ENCODE measurements at places on chromosomes 4 and X.
A peak's percentile ranks its signal among the peaks of the same experiment; 100 is the strongest.

- ATAC-seq: no peak
Measured at GRCh38 chr4:76300012-76300411, 6.5 kb upstream of the STBD1 start.

- no peak for ATAC-seq
Measured at GRCh38 chrX:102978594-102978993, 41.5 kb downstream of the RAB40AL start.

DNA sequence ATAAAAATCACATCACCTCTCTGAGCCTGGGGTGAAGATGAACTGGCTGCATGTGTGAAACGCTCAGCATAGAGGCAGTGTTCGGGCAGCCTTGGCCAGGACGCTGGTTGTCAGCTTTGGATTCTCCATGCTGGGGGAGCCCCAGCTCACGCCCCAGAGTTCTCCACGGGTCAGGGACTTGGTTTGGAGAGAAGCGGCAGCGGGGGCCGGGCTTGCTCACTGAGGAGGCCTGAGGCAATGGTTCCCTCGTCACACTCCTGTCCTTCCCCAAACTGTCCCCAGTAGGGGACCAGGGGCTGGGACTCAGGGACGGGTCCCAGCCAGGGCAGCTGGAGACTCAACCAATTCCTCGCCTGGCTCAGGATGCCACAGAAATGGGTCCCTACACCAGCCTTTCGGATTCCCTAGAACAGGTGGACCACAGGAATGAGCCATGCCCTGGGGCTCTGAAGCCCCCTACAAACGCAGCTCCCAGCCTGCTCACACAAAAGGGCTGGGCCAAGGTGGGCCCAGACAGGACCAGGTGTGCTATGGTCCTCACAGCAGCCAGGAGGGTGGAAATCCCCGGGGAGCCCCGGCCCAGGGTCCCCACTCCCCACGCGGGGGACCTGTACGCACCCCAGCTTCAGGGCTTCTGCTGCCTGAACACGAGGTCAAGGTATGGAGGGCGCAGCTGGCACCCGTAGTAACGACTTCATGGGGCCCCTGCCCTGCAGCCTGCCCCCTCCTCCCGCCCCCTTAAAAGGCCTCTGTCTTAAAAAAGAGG lies 1.4 kb downstream of the MXD4 start:
- ATAC-seq: no peak

GRCh38 chrX:118807151-118808017 lies 16.2 kb upstream of the ZCCHC12 start:
- ATAC-seq: peak; percentile 87

- no peak for ATAC-seq
Measured at GRCh38 chrX:135505351-135505750, 15.1 kb upstream of the INTS6L start.

DNA sequence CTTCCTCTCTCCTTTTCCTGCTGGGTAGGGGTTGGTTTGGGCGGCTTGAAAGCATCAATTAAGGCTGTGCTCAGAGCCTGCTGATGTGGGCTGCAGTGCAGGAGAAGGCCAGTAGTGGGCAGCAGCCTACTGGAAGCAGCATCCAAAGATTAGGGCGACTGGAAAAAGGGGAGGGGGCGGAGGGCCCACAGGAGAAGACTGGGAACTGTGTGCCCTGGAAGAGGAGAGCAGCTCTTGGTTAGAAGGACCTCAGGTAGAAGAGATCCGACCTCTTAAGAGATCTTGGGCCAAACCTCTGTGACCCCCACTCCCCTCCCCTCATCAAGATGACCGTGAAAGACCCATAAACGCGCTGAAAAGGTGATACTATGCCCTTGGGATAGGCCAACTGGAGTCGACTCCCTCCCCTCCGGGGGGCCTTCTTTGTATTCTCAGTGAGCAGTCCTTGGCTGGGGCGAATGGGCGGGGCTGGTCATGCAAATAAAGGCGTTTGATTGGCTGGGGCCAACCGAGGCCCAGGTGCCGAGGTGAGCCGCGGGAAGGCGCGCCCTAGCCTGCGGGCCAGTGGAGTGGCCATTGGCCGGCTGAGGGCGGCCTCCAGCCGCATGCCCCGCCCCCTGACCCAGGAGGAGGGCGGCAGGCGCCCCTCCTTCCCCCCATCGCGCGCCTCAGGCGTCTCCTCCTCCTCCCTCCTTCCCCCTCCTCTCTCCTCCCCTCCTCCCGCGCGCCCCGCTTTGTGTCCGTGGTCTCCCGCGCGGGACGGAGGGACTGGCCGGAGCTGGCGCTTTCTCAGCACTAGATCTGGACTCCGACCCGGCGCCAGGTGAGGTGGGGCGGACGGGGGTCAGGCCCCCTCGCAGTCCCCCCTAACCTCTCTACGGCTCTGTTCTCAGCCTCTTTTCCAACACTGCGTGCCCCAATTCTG lies 10.1 kb downstream of the DLG3 start:
- peak; percentile 83 for ATAC-seq

DNA sequence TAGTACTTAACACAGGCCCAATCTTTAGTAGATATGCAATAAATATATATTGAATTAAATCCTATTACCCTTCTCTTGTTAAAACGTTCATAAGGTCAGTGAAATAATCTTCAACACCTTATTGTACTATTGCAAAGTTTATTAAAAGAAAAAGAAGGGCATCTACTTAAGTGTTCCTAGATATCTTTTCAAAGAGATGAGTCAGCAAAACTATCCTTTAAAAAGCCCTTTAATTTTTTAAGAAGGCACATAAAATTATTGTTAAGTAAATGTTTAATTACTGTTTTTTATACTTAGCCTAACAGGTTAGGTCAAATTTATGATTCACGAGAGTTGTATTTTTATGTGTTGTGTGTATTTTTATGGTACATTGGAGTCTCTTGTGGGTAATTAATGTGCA lies 77.3 kb upstream of the PPP1R2C start:
- no peak for ATAC-seq

DNA sequence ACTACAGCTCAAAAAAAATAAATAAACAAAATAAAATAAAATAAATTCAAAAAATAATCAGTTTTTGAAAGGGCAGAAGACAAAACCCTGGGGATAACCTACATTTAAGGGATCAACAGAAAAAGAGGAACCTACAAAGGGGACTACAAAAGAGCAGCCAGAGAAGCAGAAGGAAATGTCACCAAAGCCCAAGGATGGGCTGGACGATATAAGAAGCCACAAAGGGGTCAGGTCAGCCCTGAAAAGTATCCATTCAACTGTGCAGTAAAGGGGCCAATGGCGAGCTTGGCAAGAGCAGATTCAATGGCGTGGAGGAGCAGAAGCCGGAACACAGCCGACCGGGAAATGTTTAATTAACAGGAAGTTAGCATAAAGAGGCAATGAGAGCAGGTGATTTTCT lies 16.9 kb downstream of the ACOT9 start:
- ATAC-seq: no peak

- no peak for ATAC-seq
Measured at GRCh38 chr4:137039370-137039769, 492.9 kb downstream of the PCDH18 start.

DNA sequence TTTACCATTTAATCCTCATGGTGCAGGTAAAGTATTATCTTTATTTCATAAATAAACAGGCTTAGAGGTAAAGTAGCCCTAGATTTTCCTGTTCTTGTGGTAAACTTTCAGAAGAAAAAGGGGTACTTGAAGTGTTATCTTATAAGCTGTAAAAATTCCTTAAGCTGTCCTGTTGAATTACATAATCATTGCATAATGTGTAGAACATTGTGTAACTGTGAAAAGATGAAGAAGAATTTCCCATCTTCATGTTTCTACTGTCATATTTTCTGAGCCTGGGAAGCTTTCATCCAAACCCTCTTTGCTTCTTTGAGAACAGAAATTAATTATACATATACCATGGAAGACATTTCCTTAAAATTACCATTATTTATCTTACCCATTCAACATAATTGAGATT lies 90.5 kb downstream of the ELOVL6 start:
- no peak for ATAC-seq

- no peak for ATAC-seq
Measured at GRCh38 chrX:143304518-143304917, 212.8 kb downstream of the SPANXN3 start.

DNA sequence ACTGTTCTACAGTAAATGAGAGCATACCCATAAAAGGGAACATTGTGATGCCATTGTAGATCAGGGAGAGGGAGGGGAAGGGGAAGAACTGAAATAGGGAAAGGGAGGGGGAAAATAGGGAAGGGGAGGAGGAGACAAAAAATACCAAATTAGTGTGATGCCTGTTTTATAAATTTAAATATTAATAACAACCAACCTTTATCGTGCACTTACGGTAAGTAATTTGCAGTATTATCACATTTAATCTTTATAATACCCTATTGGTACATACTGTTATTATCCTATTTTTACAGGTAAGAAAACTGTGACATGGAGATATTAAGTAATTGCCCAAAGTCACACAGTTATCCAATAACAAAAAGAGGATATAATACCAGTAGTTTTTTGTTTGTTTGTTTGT lies 41.5 kb upstream of the DDX53 start:
- no peak for ATAC-seq

- ATAC-seq: no peak
Measured at GRCh38 chr4:4593596-4594284, 51.9 kb upstream of the STX18 start.

DNA sequence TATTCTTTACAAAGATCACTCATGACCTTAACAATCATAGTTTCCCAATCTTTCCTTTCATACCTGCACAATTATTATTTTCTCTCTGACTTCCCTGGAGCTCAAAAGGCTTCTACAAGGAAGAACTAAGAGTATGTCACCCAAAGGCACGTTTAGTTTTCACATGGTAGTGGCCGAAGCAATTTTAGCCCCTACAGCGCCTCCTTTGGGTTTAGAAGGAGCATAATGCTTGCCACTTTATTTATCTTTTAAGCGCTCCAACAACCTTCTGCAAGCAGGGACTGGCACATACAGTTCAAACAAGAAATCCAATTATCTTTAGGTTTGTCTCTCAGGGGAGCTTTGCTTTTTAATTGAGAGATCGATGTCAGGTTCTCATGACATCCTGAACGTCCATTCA lies 42.0 kb upstream of the IGSF1 start:
- ATAC-seq: no peak

- ATAC-seq: peak; percentile 87
Measured at GRCh38 chrX:110210417-110211139, 107.3 kb downstream of the AMMECR1 start.

GRCh38 chrX:71910643-71910985 lies at the start of gene NHSL2:
Gene NHSL2, plus strand, starts transcription at chrX:71910845.
- ATAC-seq: no peak

DNA sequence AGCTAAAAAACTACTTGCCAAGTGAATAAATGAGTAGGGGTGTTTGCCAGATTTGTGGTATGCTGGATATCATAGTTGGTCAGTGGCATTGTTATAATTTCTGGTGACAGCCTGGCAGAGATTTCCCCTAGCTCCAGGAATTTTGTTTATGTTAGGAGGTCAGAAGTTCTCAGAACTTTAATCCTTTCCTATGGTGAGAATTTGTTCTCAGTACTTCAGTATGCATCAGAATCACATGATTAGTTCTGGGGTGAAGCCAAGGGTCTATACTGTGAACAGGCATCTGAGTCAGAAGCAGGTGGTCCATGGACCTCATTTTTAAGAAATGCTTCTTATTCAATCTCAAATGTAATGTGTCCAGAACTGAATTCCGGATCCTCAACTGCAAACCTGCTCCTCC lies 10.5 kb downstream of the RASSF6 start:
- no peak for ATAC-seq

DNA sequence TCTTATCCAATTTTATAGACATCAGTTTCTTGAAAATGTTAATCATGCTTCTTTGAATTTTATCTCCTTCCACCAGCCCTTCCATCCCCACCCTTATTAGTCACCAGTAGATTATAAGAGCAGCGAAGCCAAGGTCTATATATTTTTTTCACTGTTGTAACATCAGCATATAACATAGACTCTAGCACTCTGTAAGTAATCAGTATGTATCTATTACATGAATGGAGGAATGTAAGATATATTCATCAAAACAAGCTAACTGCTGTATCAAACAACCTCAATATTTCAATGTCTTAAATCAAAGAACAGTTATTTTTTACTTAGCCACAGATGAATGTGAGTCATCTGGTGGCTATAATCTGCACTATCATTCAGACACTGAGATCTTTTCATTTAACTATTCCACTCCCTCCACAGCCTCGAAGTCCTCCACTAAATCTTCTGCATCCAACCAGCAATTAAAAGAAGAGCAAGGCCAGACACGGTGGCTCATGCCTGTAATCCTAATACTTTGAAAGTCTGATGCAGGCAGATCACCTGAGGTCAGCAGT lies 178.9 kb downstream of the CENPC start:
- no peak for ATAC-seq

- peak; percentile 74 for ATAC-seq
Measured at GRCh38 chr4:112509243-112510141, 6.5 kb downstream of the NEUROG2 start.

DNA sequence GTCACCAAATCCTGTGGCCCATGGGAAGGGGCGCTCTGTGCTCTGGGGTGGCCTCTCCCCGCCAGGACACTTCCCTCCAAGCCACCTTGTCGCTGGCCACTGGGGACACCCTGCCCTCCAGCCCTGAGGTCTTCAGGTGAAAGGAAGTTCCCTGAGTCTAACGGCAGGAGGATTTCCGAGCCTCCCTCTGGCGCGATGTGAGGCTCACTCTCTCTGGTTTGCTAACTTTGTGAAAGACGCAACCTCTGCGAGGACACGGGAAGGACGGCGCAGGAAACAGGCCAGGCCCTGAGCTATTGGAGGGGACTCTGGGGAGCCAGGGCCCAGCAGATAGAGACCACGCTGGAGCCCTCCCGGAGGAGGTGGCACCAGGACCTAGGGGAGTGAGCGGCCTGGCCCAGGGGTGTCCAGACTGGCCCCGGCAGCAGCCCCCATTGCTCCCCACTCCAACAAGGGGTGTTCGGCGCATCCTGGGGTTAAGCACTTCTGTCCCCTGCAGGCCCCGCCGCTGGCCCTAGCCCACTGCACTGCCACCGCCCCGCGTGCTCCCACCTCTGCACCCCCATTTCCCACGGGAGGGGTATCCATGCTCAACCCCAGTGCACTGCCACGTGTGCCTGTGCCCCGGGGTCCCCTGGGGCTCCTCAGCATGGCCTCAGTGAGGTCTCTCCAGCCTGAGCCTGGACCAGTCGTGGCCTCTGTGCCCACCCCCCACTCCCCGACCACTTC lies 72.2 kb upstream of the MXD4 start:
- ATAC-seq: no peak

DNA sequence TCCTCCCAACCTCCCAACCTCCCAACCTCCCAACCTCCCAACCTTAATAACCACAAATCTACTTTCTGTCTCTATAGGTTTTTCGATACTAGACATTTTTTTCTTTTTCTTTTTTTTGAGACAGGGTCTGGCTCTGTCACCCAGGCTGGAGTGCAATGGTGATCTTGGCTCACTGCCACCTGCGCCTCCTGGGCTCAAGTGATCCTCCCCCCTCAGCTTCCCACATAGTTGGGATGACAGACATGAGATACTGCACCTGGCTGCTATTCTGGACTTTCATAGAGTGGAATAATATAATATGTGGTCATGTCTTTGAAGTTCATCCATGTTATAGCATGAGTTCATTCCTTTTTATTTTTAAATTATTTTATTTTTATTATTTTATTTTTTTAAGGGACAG lies 39.5 kb upstream of the ZFX start:
- ATAC-seq: no peak

GRCh38 chrX:109036624-109037023 lies 300.3 kb upstream of the IRS4 start:
- ATAC-seq: no peak
